ENCODE measurements at places on chromosomes 11 and 22.

DNA sequence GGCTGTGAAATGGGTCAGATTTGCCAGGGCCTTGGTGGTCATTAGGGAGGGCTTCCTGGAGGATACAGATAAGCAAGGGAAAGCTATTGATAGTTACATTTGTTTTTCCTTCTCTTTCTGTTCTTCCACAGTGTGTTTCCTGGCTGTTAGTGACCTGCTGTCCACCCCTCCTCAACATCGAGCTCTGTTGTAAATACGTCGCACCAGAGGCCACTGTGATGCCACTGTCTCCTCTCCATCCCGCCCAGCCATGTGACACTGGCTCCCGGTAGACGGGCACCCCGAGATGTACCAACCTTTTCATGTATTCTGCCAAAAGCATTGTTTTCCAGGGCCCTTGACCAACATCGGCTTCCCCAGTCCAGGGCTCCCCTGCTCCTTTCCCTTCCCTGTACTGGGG is 58.1 kb downstream of the P4HA3 start:
- no peak for DNase-seq

DNA sequence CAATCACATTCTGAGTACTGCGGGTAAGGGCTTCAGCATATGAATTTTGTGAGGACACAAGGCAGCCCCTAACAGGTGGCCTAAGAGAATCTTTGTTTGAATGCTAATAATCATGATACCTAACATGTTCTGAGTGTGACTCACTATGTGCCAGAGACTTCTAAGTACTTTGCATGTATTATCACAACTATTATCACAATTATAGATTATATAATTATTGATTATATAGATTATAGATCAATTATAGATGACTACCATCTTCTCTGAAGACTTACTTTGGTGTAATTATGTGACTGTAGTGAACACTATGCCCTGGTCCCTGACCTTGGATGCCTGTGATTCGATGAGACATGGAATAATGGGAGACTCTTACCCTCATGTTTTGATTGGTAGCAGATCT is 62.6 kb downstream of the FLI1 start:
- no peak for DNase-seq

DNA sequence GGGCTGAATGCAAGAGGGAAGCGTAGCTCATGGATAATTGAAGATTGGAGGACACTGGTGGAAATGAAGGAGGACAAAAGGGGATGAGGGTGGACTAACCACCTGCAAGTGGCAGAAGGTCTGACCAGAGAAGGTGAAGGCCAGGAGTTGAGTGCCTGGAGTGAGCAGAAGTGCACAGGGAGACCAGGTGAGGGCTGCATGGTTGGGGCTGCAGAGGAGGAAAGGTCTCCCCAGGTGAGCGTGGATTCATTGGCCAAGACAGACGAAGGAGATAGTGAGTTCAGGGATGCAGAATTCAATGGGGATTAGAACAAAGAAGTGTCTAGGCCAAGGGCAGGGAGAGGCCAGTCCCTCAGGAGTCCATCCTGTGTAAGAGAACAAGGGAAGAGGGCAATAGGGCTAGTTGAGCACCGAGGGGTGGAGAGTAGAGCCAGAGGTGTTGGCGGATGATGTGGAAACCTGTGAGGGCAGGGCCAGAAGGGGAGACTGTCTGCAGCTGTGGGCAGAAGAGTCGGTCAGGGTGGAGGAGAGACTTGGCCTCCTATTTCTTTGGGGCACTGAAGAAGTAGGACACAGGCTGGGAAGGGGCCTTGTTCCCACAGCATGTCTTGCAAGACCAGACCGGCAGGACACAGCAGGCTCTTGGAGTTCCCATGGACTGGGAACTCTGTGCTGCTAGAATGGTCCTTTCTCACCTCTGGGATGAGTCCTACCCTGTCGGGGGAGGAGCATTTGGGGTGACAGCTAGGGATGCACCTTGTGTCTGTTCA is 6.7 kb downstream of the TRIM29 start:
- no peak for DNase-seq

DNA sequence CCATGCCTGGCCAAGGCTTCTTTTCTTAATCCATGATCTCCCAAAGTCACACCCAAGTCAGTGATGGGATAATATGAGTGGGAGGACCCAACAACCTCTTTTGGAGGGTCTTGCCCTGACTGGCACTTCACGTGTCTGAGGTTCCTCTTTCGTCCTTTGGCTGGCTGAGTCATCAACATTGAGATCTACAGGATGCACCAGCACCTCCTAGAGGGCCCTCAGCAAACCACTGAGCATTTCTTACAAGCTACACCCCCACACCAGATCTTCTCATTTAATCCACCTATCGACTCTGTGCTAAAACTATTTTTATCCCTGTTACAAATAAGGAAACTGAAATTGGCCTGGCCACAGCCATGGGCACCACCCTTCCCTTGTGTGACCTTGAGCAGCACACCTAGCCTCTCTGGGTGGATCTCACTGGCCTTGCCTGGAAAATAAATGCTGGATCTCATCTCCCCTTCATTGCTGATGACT is 63.4 kb downstream of the FLI1 start:
- DNase-seq = peak; percentile 81

DNA sequence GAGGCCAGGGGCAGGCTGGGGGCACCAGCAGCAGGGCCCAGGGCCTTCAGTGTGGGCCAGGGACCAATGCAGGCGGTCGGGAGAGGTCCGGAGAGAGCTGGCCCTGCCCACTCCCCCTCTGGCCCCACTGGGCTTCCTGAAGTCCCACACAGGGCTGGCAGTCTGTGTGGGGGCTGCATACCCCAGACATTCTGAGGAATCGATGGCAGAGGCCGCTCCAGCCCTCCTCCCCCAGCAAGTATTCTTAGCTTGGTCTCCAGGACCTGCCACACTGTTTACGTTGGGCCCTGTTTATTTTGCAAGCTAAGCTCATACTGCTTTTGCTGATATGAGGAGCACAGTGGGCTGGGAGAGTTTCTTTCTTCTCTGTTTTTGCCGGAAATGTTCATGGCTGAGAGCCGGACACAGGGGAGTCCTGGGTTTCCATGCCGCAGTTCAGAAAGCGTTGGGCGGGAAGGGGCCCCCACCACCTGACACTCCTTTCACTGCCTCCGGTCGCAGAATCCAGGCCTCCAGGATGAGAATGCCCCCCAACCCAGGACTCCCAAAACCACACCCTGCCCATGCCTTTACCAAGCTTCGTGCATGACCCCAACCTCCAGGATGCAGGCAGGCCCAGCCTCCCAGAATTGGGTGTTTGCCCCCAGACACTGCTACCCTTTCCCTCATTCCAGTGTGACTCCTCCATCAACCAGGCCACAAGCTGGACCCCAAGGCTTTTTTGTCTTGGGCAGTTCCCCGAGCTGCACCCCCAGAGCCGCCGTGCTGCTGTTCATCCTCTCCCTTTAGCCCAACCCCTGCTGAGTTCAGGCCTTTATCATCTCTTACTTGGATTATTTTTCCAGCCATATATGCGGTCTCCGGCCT is 81.8 kb upstream of the KCNQ1OT1 start:
- no peak for DNase-seq

GRCh38 chr22:25023879-25024278 is 71.4 kb downstream of the KIAA1671 start:
- DNase-seq = no peak

- no peak for DNase-seq
These were observed 537.9 kb upstream of the FAT3 start for GRCh38 chr11:91686700-91687099.

- no peak for DNase-seq
These were observed 333.0 kb upstream of the NARS2 start for GRCh38 chr11:78907636-78908035.

GRCh38 chr11:12377106-12377823 is at the start of gene PARVA:
TSS of gene PARVA (plus strand) at chr11:12377571. CDS start at chr11:12377648, 77 bp downstream.
- DNase-seq = no peak

GRCh38 chr11:10452211-10452767 is 2.8 kb upstream of the AMPD3 start:
- DNase-seq = no peak

GRCh38 chr11:26947904-26948639 is 45.8 kb upstream of the FIBIN start:
- no peak for DNase-seq

DNA sequence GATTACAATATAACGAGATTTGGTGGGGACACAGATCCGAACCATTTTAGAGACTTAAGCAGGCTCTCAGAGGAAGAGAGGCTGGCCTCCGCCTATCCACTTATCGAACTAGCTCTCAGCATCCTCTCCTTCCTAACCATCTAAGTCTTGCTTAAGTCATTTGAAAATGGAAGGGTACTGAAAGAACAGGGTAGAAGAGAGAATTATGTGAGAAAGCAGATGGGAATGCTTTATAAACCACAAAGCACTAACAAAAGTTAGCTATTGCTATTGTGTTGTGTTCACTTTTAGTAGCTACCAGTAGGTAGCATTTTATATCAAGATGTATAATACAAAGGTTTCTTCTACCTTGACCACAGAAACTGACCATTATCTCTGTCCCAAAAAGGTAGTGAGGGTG is 153.4 kb upstream of the CADM1 start:
- no peak for DNase-seq

Data from GDM1 (cell line).